IPS DF 6.9 (cell line): ENCODE measurements at places on chromosomes 7 and 10.
A peak's percentile ranks its signal among the peaks of the same experiment; 100 is the strongest.

DNA sequence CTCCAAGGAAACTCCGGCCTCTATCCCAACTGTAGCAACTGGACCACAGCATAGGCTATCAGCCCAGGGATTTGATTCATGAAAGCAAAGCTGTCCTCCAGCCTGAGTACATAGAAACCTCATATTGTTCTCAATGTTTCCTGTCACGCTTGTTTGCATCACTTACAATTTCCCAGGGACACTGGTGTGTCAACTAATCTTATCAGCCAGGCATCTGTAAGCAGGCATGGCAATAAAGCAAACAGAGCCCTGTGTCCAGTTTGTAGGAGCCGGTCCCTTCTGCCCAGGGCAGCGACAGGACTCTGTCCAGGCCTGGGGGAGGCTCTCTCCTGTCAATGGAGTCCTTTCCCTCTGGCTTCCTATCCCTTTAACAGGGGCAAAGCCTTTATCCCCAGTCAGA, 23.0 kb upstream of the CDHR3 start:
- no peak for DNase-seq

GRCh38 chr10:9965341-9965740, 1052.3 kb upstream of the CELF2 start:
- DNase-seq = no peak

DNA sequence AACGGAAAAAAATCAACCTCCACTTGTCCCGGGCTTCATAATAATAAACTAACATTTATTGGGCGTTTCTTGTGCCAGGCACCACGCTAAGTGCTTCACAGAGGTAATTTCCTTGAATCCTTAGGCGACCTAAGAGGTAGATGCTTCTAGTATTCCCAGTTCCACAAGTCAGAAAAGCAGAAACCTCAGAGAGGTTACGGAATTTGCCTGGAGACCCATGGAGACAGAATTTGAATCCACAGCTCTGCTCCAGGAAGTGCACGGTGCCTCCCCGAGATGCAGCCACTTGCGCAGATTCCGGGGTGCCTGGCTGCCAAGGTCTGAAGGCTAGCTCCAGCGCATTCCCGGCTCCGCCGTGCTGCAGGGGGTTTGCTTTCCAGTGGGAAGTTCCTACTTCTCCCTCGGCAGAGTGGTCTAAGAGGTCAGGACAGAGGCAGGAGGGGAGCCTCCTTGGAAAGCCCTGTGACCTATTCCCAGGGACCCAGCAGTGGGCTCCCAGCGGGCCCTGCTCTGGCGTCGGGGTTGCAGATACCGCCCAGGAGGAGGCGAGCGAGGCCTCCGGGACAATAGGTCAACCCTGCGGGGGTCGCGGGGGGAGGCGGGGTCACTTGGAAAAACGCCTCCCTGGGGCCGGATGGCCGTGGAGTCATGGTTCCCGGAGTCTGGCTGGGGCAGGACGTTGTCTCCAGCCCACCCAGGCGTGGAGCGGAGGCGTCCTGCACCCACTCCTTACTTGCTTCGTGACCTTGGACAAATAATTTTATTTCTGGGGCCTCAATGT, 10.1 kb upstream of the NKX2-3 start:
- DNase-seq = no peak

DNA sequence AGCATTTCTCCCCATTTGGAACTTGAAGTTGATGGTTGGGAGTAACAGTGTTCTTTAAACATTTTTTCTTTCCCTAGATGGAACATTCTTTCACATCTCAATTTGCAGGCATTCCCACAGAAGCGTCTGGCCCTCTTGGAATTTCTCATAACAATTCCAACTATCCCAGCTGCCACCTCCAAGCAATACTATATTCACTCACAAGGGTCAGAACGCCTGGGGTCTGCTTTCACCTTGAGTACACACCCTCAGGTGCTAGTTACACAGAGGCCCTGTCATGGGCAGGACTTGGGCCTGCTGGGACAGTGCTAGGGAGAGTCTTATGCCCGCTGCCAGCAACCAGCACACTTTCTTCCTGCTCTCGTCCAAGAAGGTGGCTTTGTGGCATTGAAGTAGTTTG, 136.5 kb downstream of the JCAD start:
- no peak for DNase-seq

GRCh38 chr10:128167926-128168520, 41.8 kb upstream of the MKI67 start:
- DNase-seq = no peak

DNA sequence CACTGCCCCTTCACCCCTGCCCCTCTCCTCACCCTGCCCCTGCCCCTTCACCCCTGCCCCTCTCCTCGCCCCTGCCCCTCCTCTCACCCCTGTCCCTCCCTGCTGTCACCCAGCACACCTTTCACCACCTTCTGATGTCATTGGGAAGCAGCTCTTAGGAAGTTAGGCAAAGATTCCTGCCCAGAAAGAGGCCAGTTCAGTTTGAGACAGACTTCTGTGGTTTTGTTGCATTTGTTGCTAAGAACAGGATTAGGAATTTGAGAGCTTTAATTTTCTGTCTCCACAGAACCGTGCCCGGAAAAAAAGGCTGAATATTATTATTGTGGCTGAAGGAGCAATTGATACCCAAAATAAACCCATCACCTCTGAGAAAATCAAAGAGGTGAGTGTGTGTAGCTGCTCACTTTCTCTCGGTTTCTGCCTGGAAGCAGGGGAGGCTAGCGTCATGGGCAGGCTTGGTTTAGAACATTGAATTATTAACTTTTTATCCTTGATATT, 39.6 kb downstream of the PFKP start:
- no peak for DNase-seq

DNA sequence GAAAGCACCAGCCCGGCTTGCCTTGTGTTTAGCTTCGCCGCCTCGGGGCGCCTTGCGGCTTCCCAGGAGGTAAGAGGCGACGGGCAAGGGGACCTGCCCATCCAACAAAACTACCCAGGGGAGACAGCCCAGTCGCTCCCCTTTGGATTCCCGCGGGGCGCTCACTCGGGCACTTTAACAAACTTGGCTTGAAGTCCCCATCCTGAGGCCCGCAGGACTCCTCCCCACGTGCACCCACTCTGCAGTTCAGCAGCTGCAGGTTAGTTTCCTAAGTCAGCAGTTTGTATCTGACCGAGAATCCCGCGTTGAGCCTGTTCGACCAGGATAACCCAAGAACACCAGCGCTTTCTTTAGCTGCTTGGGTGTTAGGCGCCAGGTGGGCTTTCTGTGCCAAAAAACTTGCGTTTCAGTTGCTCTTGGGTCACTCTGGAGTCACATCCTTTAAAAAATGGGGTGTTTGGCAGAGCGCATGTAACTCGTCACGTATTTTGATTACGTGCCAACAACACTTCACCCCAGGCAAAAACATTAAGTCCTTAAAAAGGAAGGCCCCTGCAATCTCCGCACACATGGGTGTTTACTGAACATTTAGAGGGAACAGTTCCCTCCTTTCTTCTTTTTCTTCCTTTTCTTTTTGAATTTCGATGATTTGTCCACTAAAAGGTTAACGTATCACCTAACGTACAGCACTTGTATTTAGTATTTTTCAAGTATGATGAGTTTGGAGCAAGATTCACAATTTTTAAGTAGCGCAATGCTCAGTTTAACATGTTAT, 876 bp downstream of the DNAH11 start:
- DNase-seq = no peak

GRCh38 chr7:164882-165660, 27.3 kb upstream of the FAM20C start:
- no peak for DNase-seq

DNA sequence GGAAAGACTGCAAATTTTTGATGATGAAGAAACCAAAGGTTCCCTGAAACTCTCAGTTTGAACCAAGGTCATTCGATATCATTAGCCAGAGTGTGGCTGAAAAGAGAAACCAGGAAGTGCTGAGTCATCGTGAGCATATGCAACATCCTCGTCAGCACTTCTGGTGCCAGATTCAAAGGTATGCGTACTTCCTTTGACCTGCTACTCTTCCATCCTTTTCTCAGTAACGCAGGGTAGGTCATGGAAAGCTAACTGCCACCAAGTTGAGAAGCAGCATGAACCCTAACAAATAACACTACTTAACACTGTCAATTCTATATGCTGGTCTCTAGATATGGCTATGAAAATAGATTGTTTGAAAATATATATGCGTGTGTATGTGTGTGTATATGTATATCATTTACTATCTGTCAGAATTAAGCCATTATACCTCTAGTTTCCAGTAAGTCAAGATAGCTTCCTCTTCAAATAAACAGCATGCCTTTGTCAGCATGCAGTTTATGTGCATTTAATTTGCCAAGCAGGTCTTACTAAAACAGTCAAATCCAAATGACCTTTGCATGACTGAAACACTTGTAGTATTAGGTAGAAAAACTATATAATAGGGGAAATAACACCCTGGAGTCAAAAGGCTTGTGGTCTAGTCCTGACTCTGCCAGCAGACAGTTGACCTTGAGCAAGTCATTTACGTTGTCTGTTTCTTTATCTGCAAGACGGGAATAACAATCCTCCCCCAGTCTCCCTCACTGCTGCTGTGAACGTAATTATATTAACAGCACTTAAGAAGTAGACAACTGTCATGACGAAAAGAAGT, 26.4 kb downstream of the CDK6 start:
- no peak for DNase-seq

DNA sequence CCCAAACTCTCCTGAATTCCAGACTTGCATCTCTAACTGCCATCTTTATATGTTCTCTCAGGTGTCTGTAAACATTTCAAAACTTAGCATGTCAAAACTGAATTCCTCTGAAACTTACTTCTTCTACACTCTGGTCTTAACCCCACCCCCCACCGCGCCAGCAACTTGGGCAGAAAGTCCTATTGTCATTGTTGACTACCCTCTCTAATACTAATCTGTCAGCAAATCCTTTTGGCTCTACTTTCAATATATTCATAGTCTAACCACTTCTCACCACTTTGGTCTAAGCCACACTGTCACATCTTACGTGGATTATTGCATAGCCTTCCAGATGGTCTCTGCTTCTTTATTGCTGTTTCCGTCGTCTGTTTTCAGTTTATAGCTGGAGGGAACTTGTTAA, 86.6 kb downstream of the AHCYL2 start:
- no peak for DNase-seq

DNA sequence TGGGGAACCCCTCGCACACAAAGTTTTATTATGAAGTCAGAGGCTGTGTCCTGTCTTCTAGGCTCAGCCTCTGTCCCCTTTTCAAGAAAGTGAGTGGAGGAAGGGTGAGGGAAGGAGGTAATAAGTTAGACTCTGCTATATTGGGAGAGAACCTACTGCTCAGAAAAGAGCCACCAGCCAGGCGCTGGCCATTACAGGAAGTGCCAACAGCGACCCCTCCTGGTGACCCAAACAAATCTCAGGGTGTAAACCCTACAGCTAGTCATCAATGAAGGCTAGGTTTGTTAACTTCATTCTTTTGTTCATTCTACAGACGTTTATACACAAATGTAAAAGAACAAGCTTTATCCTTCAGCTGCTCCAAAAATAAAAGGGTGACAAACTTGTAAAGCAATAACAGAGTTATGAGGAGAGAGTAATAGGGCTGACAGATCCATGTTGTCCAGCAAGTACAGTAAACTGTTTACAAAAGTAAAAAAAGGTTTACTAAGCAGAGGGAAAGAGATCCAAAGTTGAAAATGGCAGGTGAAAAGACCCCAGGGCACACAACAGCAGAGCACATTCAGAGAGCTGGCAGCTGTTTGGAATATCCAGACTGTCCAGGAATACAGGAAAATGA, 82.7 kb downstream of the FAM204A start:
- peak; percentile 33 for DNase-seq

GRCh38 chr10:13773496-13774170, 186.9 kb downstream of the PRPF18 start:
- DNase-seq = no peak

DNA sequence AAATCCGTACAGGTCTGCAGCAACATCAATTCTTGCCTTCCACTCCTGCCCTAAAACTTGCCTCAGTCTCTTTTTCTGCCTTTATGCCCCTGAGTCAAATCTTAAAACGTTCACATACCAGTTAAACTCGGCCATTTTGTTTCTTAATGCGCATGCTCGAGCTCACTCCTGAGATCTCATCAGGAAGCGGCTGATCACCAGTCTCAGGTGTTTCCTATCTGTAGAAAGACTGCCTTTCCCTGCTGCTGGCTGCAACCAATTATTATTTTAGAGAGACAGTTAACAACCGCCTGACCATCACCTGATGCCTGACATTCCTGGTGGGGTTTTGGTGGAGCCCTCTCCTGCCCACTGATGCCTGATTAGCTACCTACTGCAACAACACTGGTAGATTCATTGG, 70.2 kb upstream of the TMEM140 start:
- DNase-seq = no peak

DNA sequence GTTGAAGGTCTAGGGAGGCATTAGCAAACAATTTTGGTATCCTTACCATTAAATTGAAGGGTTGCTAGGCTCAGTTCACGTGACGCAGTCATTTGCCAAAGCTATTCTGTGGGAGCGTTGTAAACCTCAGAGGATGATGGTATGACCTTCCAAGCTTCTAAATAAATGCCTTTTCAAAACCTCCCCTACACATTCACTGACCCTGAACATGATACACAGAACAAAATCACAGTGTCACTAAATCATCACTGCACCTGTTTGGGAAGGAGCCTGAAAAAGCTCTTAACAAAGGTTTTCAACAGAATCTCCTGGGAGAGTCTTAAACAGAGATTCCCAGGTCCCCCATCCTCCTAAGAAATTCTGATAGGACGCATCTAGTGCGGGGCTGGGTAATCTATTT, 13.2 kb upstream of the CCDC172 start:
- DNase-seq = no peak

GRCh38 chr7:85699482-85699881, 512.6 kb upstream of the SEMA3D start:
- DNase-seq = no peak

DNA sequence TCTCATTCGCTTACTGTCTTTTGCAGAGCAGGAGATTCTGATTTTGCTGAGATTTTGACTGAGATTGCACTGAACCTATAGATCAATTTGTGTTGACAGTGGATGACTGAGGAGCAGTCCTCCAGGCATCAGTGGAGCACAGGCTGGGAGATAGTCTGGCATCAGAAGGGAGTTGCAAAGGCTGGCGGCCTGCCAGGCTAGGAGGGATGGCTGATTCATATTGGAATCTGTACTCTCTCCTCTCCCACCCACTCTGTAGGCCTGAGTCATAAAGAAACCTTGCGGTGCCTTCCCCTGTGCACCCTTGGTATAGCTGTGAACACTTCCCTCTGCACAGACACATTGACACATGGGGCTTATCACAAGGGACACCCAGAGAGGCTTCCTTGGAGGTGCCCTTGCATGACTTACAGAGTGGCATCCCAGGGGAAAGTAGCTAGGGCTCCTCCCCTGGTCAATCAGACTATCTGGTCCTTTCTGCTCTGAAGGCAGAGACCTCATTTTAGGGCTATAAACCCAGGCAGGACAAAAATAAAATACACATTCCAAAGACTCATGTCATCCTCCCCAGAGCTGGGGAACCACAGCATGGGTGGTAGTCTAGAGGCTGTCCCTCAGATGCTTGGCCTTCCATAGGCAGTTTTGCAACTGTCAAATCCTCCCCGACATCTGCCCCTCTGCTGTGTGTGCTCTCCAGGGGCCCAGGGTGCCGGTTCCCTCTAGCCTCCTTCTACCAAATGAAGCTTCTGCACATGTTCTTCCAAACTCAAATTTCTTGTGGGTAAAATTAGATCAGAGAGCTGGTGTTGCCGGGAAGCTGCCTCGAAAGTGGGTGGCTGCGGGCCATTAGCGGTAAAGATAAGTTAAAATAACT, 37.4 kb upstream of the EEPD1 start:
- DNase-seq = no peak

- DNase-seq = no peak
These were observed at the start of gene KLF14 for GRCh38 chr7:130733931-130734814. Gene KLF14, minus strand, starts transcription at chr7:130734207. Its CDS starts 174 bp downstream, at chr7:130734033.
